Coronary artery (tissue), 2 donors: ENCODE measurements at places on chromosomes 4 and X.

DNA sequence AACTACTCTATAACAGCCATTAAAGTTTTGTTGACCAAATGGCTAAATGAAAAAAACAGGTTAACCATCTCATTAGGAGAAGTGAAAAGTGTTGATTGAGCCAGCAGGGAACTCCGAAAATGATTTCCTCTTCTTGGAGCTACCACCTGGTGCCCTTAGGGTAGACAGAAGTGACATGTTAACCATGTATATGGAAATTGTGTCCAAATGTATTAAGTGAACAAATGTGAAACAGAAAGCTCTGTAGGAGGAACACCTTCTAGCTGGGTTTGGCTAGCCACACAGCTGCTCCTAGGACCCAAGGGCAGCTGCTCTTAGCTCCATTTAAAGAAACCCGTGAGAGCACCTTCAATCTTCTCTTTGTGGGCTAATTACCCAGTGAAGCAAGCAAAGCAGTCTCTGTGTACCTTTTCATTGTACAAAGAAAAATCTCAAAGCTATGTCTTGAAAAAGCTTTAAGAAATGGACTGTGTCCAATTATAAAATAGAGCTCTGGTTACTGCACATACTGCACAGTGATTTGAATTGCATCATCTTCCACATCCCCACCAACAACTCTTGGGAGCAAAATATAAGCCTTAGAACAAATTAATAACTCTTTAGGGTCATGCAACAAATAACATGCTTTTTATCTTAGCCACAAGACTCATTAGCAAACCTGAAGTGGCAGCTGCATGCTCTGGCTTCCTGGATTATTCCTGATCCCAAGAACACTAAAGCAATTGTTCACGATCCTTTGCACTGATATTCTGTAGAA is 59.2 kb upstream of the PARM1 start:
- DNase-seq = no peak

- no peak for DNase-seq
Measured at GRCh38 chrX:31269914-31270313, 198.1 kb upstream of the FTHL17 start.

DNA sequence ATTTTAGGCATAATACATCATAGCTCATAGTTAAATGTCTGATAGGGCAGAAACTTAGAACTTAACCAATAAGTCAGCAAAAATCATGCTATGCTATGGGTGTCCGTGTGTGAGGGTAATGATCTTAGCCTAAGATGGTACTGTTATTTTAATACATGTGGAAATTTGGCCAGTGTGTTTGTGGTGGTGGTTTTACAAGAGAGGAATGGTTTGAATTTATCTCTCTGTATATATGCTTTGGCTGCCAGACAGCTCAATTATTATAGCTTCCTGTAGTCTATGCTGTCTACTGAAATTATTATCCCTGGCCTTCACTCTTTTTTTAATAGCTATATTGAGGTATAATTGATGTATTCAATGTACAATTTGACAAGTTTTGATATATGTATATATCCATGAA is 21.3 kb downstream of the ZNF330 start:
- no peak for DNase-seq

DNA sequence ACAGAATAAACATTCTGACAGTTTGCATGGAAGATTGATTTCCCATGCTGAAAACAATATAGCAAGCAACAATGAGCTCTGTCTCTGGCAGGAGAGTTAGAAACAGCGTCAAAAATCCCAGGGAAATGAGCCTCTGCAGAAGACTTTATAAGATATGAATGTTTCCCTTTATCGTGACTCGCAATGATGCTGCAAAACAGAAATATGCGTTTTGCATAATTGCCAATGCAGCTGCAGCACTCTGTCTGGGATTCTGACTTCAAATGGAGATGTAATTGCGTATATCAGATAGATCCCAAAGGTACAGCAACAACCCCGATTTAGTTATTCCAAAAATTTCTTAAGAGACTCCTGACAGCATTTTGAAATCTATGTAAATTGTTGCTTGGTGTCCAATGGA is 702.4 kb upstream of the EPHA5 start:
- DNase-seq = no peak

DNA sequence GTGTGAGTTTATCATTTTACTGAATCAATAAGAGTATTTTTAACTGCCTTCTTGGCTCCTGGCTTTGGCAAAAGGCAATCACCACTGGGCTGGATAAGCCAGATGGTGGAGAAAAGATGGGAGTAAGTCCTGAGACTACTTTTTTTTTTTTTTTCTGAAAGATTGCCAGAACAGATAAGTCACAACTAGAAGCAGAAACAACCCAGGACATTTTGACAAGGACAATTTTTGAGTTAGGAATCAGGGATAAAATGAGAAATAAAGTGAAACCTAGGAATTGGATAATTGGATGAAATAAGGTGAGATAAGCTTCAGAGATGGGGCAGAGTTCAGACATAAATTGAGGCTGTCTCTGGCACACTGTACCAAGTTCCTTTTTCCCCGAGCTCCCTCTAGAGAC is 471.0 kb downstream of the KLHL13 start:
- DNase-seq = no peak

DNA sequence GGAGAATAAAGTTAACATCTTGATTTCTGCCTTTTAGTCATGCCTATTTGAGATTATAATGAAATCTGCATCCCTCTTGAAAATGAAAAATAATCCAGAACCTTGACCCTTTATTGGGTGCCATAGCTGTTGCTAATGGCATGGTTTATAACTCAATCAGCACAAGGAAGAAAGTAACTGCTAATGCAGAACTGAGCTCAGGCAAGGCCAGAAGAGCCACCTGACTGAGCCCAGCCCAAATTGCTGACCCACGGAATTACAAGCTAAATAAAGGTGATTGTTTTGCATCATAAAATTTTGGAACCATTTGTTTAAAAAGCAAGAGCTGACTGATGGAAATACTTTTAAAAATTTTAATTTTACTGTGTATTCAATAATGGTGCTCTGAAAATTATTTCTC is 76.4 kb upstream of the TBL1X start:
- no peak for DNase-seq
